ENCODE measurements at places on chromosomes 1 and 21.

GRCh38 chr1:209648931-209649776, 3.1 kb downstream of the LAMB3 start:
- DNase-seq: no peak

DNA sequence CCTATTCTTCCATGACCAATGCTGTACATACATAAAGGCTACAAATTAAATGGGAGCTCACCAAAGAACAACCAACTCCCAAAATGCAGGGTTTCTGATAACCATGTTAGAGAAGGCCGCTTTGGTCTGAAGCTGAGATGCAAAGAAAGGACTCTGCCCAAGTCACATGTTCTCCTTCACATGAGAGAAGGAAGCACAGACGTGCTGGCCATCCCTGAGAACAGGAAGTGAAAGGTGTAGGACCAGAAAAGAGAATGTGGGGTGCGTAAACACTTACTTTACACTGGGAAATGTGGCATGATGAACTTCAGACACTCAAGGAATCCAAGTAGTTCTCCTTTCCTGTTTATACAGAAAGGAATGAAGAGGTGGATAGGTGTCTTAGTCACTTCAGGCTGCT, 31.7 kb upstream of the TADA1 start:
- DNase-seq: no peak

DNA sequence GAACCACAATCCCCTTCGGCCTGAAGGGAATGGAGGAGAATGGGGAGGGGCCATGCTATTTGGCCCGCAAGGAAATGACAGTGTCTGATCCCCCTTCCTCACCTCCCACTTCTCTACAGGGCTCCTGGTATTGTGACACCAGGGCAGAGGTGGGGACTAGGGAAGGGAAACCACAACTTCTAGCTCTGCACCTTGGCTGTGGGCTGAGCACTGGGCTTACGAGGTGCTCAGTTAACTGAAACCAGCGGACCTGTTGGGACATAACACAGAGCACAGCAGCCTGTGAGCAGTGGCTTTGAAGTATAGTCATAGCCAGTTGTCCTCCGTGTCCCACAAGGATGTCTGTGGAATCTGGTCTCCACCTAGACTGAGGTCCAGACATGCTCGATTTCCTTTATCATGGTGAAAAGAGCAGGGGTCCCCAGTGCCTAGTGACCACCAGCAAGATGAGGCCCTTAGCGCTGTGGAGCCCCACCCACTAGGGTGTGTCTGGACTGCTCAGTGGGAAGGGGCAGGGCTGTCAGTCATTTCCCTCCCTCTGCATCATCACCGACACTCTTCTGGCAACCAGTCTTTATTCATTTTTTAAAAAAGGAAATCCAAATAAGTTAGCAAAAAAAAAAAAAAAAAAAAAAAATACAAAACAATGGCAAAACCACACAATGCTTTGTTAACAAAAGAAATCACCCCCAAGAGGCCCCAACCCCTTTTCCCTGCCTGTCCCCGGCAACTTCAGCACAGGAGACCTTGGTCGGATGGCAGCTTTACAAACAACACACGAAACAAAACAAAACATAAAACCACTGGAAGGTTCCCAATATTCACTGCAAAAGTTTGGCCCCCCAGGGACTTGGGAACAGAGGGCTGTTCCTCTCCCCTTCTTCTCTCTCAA, 3.0 kb downstream of the MYOG start:
- DNase-seq: no peak

GRCh38 chr1:67650061-67650460, 34.9 kb upstream of the GADD45A start:
- no peak for DNase-seq

- DNase-seq: no peak
Measured at GRCh38 chr1:57222307-57222706, 201.6 kb downstream of the DAB1 start.

GRCh38 chr1:18176619-18177018, 69.0 kb downstream of the IGSF21 start:
- DNase-seq: no peak

DNA sequence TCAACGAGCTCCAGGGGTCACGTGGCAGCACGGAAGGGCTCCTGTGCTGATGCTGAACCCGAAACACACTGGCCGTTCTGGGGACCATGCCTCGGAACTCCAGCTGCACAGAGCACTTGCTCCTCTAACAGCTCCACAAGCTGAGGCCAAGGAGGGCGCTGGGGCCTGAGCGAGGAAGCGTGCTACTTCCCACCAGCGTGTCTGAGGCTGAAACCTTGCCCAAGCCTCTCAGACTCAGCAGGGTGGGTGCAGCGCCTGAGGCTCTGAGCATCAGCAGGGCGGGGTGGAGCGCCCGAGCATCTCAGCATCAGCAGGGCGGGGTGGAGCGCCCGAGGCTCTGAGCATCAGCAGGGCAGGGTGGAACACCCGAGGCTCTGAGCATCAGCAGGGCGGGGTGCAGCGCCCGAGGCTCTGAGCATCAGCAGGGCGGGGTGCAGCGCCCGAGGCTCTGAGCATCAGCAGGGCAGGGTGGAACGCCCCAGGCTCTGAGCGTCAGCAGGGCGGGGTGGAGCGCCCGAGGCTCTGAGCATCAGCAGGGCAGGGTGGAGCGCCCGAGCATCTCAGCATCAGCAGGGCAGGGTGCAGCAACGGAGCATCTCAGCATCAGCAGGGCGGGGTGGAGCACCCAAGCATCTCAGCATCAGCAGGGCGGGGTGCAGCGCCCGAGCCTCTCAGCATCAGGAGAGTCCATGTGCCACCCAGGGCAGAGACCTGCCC, 9.6 kb downstream of the WRAP73 start:
- no peak for DNase-seq

DNA sequence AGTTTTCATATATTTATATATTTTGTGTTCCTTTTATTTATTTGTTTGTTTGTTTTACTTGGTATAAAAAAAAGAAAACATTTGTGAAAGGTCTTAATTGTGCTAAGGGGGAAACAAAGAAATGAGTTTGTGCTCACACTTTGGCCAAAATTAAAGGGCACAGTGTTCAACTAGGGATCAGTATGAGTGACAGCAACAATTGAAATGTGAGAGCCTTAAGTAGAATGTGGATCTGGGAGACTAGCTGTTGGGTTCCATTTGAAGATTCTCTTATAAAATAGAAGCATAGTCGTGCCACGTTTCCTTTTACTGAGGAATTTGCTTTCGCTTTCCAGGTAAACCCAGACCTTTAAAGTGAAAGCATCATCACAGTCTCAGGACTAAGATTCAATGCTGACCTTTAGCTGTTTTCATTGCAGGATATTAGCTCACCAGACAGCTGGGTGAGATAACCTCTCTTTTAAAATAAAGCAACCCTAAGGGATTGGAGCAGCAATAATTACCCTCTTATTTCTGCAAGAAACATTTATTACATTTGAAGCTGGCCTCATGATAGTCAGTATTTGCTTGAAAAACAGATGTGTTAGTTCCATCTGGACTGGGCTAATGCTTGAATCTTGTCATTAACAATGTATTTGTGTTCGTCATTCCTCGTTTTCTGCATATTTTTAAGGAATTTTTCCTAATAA, 37.1 kb upstream of the CD55 start:
- DNase-seq: no peak

GRCh38 chr1:232501854-232502253, 128.1 kb downstream of the SIPA1L2 start:
- no peak for DNase-seq

DNA sequence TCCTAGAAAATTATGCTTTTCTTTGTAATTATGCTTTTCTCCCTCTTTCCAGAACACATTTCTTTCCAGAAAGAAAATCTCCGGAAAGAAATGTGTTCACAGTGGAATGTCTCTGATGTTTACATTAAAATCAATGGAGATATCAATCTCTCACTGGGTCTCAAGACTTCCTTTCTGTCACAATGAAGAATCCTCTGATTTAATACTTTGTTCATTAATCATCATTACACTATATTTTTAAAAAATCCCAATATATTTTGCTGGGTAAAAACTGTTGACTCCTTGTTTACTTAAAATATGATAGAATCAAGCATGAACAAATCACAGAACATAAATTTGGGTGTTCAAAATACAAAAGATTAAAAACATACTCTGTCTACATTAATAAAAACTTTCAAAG, 26.3 kb upstream of the TGFBR3 start:
- no peak for DNase-seq

DNA sequence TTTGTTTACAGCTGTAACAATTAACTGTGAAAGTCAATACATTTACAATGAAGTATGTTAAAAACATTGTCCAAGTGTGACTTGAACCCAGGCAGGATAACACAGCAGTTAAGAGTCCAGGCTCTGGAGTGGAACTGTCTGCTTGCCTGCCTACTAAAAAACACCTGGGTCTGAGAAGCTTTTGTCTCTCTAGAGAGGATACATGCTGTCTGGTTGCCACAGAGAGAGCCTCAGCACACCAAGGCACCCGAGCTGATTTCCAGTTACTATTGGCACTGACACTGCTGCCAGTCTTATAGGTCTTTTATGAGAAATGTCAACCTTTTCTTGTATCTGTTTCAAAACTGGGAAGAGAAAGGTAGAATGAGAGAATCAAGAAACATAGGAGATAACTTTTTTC, 20.2 kb upstream of the RALGPS2 start:
- DNase-seq: no peak

DNA sequence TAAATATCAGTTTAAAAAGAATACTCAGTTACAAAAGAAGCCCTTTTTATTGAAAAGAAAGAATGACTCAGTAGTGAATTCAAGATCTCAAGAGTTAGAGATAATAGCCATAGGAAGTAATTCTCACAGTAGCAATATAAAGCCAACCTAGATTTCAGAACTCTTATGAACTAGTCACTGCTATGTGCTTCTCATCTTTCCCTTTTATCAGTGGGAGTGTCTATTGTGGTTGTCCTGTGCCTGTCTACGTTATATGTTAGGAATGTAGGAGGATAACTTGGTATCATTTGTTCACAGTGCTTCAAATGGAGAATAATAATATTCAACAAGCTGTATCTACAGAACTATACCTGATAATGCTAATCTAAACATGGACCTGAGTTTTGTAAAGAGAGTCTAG, 73.1 kb upstream of the RGS21 start:
- DNase-seq: no peak

DNA sequence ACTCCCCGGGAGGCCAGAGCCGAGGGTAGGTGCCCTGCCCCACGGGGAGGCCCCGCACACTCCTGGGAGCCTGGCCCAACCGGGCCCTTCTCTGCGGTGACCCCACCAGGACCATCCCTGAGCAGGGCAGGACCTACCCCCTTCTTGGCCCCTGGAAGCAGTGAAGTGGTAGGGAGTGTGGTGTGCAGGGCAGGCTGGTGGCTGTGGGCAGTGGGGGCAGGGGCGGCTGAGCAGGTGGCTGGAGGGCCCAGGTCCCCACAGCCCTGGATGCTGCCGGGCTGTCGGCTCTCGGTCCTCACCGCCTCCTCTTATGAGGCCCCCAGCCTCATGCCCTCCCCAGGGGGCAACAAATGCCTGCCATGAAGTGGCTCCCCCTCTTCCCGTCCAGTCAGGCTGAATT, 19.5 kb downstream of the PLCH2 start:
- no peak for DNase-seq

DNA sequence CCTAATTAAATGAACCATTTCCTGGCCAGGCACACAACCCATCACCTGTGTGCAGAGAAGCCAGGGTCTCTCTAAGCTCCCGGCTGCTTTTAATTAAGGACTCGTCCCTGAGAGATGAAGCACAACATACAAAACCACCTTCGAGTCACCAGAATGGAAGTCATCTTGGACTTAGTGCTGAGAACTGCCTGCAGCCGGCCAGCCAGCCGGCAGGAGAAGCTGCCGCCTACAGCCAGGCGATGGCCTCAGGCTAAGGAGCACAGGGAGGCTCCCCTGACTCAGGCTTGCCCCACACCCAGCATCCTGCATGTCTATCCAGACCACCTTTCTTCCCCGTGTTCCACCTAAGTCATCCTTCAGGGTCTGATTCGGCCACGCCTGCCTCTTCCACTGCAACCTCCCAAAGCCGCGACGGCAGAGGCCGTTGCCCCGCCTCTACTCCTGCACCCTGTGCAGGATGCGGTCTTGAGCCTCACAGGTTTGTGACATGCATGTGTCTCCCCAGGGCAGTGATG, 83.6 kb downstream of the SLC66A1 start:
- DNase-seq: no peak

- DNase-seq: no peak
Measured at GRCh38 chr21:31221043-31221442, 123.0 kb downstream of the TIAM1 start.

DNA sequence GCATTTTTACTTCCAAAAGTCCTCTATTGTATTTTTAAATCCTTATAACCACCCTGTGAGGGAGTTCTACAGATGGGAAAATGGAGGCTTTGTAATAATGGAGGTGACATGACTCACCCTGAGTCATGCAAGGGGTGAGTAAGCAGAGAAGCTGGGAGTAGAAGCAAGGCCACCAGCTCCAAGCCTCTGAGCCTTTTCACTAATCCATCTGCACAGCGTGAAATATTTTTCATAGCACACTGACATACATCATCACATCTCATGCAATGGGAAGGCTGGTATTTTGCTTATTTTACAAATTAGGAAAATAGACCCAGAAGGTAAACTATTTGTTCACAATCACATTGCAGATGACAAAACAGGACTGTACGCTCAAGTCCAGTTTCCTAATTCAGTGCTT, 96.9 kb downstream of the KCNH1 start:
- no peak for DNase-seq

DNA sequence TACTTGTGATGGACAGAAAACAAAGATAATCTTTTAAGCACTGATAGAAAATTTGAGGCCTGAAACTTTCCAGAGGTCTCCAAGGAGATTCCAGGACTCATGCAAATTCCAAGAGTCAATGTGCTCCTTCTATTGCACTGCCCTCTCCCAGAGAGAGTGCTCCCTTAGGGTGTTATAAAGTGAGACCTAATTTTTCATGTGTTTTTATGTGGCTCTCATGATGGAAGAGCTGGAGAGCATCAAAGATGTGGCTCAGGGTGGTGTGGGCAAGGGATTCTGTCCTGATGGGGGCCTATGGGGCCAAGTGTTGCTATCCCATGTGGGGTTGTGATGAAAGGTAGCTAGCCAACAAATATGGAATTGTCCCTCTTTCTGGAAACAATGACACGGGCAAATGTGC, 101.3 kb downstream of the PRRX1 start:
- DNase-seq: no peak

GRCh38 chr1:112057736-112058135, 68.3 kb upstream of the KCND3 start:
- DNase-seq: no peak

DNA sequence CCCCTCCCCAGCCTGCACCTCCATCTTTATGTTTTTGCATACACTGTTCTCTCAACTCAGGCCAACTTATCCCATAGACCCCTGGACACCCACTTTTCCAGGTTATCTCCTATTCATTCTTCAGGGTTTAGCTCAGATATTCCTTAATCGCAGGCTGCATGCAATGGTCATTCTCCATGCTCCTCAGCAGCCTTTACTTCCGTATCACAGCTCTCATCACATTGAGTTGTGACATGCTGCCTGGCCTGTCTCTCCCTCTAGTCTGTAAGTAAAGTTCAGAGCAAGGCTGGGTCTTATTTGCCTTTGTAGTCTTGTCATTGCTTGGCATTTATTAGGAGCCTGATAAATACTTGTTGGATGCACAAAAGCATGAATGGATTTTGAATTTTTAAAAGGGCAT, 6.9 kb downstream of the DNAJC6 start:
- DNase-seq: no peak

GRCh38 chr21:45794027-45794426, 150.5 kb downstream of the PCBP3 start:
- no peak for DNase-seq

GRCh38 chr1:65812065-65812464, 19.4 kb downstream of the PDE4B start:
- peak; percentile 16 for DNase-seq

Measured in activated CD8-positive, alpha-beta memory T cell treated with anti-CD3 and anti-CD28 coated beads for 48 hours (primary cell).